ENCODE measurements at places on chromosomes 7 and 10.

DNA sequence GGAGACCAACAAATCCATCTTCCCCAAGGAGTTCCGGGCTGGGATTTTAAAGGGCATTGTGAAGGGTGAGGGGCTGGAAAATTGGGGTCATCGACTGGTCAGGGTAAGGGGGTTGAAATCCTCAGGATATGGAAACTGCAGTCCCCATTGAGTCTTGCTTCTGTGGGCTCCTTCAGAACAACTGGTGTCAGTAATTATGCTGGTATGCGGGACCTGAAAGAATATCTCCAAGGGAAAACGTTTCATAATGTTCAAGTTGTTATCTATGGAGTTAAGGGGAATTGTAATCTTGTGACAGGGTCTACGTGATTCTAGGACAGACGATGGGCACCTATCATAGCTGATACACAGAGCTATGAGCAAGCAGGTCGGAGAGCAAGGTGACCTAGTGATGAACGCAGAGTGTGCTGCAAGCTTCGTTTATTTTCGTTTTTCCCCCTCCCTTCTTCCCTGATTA is 494 bp upstream of the RHBDD2 start:
- no peak for DNase-seq

DNA sequence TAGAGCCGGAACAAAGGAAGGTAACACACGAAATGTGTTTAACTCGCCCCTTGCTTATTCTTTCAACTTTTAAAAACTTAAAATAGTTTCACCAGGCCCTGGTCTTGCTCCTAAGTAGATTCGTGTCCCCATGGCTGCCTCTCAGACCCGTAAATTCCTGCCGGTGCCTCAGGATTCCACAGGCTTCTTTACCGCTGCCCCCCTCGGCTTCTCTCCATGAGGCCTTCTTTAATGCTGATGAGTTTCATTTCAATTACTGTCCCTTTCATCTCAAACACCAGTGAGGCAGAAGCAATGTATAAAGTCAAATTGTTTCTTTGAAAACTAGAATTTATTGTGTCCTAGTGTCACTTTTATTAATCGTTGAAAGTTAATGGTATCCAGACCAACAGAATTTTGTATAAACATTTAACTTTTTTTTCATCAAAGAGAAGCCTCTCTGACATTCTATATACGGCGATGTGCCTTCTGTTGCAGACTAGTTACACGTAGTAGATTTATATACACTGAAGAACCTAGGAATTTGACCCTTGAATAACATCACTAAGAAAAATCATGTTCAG is 225.2 kb downstream of the C7orf25 start:
- DNase-seq: no peak

GRCh38 chr7:50308532-50309385 is 4.2 kb downstream of the IKZF1 start:
- no peak for DNase-seq

GRCh38 chr7:77316219-77316978 is 99.8 kb downstream of the GSAP start:
- no peak for DNase-seq

DNA sequence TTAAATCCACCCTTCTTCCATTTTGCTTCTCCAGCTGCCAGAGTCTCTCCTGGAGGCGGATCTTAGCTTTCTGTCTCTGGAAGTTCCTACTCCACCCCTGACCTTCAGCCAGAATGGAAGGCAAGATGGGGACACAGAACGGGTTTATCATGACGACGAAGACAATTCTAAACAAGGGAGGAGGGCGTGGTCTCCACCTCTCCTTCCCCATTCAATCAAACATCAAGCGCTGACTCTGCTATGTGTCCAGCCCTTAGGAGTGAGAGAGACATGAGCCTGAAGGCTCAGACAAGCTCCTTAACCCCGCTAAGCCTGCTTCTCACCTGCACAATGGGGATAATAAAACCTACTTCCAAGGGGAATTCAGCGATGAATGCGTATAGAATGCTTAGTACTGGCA is 3.1 kb downstream of the CYP17A1 start:
- DNase-seq: no peak

- DNase-seq: peak; percentile 75
Measured at GRCh38 chr7:99393355-99394187, 14.8 kb downstream of the PDAP1 start.

Data from SHP77 treated with DMSO at 0.1 percent for 48 hours (cell line).